ENCODE measurements at places on chromosomes 1 and 21. TPM values are rescaled to one million over a fixed set of nuclear protein-coding genes. Genes with fewer than 3 reads are reported as not detected.

GRCh38 chr1:41364442-41365319, 3.4 kb downstream of the FOXO6 start:
- H3K4me1 ChIP-seq: peaks cover 12% of the 10 kb centered on the region
- no peak overlapping the region for H3K27ac ChIP-seq
- H3K36me3 ChIP-seq: no peaks in the 10 kb centered on the region
- H3K27me3 ChIP-seq: peaks cover 41% of the 10 kb centered on the region
- DNase-seq: no peak
- H3K4me3 ChIP-seq: no peak overlapping the region

GRCh38 chr1:83087851-83088250, 911.1 kb downstream of the TTLL7 start:
- H3K27me3 ChIP-seq: no peaks in the 10 kb centered on the region
- H3K4me3 ChIP-seq: no peak overlapping the region
- H3K4me1 ChIP-seq: no peaks in the 10 kb centered on the region
- no peaks in the 10 kb centered on the region for H3K36me3 ChIP-seq
- H3K27ac ChIP-seq: no peak overlapping the region
- no peak for DNase-seq

The GABPA gene
- 27.8 TPM for total RNA-seq

The CYYR1 gene
- 51.3 TPM for total RNA-seq
